ENCODE measurements at places on chromosomes 2 and 18.

- no peak for DNase-seq
These were observed 1130.0 kb downstream of the TSN start for GRCh38 chr2:122885436-122885835.

GRCh38 chr2:25649786-25650185 lies 23.6 kb downstream of the DTNB start:
- no peak for DNase-seq

DNA sequence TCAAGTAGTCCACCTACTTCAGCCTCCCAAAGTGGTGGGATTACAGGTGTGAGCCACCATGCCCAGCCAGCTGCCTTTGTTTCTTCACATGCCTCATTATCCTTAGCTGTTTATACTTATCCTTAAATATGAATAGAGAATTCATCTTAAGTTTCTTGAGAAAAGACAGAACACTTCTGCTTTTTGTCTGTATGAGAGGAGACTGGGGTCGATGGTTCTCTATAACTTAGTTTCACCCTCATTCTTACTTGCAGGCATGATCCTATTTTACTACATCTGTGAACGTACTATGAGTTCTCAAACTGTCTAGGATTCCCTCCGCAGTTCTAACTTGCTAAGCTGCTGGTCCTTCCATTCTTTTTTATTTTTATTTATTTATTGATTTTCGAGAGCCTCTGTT lies 20.4 kb downstream of the PPM1B start:
- DNase-seq: no peak

- DNase-seq: no peak
These were observed 10.8 kb downstream of the AGFG1 start for GRCh38 chr2:227482638-227483340.

- no peak for DNase-seq
These were observed 111.1 kb upstream of the CAB39 start for GRCh38 chr2:230601510-230601909.

DNA sequence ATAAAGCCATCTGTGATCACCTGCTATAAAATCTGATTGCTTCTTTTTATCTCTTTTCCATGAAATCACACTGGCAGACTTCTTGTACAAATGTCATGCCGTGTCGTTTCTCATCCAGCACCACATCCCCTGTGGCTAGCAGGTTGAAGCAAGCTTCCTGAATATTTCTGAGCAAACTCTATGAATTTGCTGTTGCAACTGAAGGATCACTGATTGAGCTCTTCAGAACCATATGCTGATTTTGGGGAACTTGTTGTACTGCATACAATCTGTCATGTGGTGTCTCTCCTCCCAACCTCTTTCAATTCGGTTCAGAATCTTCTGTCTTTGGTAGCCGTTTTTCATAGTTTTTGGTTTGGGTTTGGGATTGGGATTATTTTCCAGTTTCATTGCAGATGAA lies 57.7 kb upstream of the RBMS1 start:
- DNase-seq: no peak

- no peak for DNase-seq
These were observed 315.4 kb downstream of the NCKAP5 start for GRCh38 chr2:133252780-133253355.

DNA sequence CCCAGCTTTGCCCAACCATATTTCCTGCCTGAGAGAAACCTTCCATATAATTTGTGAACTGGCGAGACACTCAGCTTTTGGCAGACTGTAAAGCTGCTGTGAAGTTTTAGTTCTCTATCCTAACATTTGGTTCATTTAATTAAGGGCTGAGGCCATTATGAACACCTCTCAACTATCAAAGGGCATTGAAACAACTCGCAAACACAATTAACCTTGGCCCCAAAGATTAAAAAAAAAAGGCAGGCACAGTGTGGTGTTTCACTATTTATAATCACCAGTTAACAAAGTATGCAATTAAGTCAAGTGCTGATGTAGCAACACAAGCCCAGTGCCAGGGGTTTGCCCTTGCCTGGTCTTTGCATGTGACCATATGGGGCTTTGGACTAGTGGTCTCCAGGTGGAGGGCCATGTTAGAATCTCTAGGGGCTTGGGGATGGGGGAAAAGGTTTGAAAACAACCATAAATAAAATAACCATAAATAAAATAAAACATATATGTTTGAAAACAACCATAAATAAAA lies 297.6 kb upstream of the SKOR2 start:
- no peak for DNase-seq

DNA sequence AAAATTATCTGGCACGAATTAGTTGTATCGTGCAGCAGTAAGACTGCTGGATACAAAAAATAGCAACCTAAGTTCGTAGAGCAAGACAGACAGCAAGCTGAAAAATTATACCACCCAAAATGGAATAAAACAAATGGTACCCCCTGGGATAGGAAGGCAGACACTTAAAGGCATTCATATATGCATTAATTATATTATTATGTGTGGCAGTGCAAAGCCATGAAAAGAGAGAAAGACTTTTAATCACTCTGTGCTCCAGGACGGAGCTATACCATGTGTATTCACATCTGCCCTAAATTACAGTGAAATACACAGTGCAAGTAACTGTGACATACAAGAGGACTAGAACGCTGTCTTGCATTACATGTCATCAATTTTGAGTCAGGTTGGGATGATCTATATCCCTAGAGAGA lies 235.9 kb downstream of the GULP1 start:
- DNase-seq: no peak

DNA sequence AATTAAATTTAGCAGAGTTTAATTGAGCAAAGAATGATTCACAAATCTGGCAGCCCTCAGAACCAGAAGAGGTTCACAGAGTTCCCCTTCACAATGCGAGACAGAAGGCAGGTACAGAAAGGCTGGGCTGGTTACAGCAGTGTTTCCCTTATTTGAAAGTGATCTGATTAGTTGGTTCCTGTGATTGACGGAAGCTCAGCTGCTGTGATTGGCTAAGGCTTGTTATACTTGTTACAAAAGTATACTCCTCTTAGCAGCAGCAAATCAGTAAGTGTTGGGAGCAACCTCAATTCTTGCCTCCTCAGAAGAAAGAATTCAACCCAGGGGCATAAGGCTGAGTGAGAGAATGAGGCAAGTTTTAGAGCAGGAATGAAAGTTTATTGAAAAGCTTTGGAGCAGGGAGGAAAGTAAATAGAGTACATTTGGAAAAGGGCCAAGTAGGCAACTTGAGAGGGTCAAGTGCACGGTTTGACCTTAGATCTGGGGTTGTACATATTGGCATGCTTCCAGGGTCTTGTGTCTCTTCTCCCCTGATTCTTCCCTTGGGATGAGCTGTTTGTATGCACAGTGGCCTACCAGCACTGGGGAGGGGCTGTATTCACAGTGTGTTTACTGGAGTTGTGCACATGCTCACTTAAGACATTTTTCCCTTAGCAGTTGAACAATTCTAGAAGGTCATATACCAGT lies 431.8 kb upstream of the RAB12 start:
- no peak for DNase-seq

DNA sequence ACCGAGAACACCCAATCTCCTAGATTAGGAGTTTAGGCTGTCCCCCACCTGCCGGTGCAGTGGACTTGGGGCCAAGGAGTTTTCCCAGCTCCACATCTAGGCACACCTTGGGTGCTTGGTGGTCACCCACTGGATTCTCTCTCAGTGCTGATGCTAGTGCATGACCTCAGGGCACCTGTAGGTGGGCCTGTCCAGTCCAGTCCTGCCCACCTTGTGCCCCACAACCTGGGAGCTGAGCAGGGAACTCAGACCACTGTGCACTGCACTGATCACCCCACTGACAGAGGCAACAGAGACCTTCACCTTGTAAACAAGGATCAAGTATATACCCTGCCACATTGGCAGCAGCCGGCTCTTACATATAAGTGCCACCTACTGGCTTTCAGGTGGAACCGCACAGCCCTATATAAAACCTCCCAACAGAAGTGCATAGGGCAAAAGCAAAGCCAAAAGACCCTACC lies 12.7 kb upstream of the CDH19 start:
- no peak for DNase-seq

DNA sequence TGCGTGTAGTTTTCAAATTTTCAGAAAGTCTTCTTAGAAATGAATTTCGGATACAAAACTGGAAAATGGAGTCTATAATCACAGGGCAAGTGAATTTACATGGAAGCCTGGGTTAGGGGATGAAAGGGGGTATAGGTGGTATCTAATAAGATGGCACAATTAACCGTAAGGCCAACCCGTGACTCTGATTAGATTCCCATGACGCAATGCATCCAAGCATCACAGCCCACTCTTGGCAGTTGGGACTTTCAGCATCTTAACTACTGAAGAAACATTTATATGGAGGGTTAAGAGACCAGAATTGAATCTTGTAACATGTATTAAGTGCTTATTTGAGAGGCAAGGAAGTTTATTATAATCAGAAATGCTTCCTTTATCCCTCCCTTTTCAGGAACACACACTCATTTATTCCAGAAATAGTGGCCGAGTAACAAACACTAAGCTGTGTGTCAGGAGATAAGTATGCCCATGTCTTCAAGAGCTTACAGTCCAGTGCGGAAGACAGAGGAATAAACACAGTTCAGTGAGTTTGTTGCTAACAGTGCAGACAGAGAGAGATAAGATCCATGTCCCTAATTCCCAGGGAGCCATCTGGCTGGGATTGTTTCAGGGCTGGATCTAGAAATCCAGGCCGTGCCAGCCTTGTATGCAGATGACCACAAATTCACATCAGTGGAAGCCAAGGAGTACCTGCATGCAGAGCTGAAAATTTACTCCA lies 151.2 kb downstream of the ANTXR1 start:
- no peak for DNase-seq

GRCh38 chr18:24319757-24320156 lies 77.9 kb downstream of the OSBPL1A start:
- DNase-seq: no peak

DNA sequence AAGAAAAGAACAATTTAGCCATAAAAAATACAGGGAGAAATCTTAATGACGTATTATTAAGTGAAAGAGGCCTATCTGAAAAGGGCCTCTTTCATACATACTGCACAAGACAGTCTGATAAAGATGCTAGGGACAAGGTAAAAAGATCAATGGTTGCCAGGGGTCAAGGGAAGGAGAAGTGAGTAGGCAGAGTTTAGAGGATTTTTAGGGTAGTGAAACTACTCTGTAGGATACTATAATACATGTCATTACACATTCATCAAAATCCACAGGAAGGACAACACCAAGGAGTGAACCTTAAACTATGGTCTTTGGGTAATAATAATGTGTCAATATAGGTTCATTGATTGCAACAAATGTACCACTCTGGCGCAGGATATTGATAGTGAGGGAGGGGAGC lies 289.3 kb downstream of the FSIP2 start:
- no peak for DNase-seq

GRCh38 chr2:19881221-19881907 lies 20.4 kb downstream of the TTC32 start:
- DNase-seq: no peak

GRCh38 chr2:133802409-133803039 lies 234.3 kb upstream of the NCKAP5 start:
- no peak for DNase-seq

DNA sequence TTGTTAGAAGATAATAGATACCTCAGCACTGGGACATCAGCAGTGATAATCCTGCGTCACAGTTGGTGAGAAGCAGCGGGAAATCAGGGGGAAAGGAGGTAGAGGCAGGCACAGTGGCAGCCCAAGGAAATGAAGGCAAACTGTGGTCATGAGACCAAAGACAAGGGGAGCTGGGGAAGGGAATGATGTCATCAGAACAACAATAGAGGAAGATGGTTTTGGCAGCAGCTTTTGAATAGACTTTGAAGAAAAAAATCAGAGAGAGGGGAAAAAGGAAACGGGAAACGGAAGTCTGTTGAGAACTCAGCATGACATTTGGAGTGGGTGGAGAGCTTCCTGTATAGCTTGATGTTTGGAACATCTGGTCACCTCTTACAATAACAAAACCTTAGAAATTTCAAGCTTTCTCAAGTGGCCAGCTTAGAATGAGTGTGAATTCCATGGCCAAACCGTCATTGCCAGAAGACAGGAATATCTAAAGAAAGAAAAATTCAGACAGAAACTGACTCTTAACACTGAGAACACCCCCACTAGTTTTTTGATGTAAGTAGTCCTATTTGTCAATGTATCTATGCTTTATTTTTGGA lies 18.4 kb upstream of the YES1 start:
- no peak for DNase-seq

GRCh38 chr2:191797500-191797899 lies 49.4 kb downstream of the CAVIN2 start:
- DNase-seq: no peak

DNA sequence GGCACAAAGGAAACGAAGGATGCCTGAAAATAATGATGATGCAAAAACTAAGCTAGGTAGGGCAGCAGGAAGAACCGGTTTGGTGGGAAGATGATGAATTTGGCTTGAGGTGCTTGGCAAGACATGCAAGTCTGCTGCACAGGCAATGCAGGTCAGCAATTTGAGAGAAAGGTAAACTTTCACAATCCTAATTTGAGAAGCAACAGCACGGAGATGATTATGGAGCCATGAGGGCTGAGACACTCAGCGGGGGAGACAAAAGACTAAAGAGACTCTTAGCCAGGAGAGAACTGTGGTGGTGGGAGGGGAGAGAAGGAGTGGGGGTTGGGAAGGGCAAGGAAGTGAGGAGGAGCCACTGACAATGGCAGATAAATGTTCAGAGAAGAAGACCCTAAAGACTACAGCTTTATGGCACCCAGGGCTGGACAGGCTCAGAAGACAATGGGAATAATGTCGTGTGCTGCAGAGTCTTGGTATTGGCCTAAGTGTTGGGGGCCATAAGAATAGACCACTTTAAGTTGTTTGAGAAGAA lies 19.4 kb upstream of the RNF149 start:
- DNase-seq: no peak

DNA sequence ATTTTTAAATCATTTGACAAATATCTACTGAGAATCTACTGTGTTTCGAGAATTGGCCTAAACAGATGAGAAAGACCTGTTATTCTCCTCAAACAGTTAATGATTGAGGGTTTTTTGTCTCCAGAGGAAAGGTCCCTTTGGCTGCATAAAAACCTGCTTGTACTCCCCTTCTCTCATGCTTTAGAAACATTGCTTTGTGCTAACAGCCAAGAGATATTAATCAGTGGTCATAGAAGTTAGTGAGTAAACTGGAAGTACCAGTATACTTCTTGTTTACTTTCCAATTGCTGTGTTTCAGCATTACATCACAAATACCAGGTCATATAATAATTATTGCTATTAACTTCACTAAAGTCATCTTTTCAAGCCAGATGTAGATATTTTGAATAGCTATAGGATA lies 34.1 kb downstream of the ITGB6 start:
- DNase-seq: no peak

GRCh38 chr18:6576718-6577375 lies 152.7 kb upstream of the ARHGAP28 start:
- no peak for DNase-seq

DNA sequence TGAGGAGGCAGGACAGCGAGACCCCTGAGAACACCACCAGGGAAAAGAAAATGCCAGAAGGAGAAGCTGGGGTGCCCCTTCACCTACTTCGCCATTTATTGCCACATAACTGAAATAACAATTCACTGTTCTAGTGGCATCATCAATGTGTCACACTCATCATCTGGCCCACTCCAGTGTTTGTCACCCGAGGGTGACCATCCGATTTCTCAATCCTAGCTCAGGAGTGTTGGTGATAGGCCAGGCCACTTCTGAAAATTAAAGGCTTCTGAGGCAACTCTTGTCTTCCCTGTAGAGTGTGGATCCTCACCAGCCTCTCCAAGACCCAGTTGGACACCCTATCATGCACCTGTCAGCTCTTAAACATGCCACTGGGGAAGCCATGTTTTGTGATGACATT lies 62.9 kb upstream of the BZW1 start:
- DNase-seq: no peak

- DNase-seq: no peak
These were observed 277.8 kb upstream of the CNTNAP5 start for GRCh38 chr2:123747326-123747725.
